CD4-positive, alpha-beta T cell treated with Interleukin-15 for 1 hour (primary cell): ENCODE measurements at places on chromosomes 12 and 14.

DNA sequence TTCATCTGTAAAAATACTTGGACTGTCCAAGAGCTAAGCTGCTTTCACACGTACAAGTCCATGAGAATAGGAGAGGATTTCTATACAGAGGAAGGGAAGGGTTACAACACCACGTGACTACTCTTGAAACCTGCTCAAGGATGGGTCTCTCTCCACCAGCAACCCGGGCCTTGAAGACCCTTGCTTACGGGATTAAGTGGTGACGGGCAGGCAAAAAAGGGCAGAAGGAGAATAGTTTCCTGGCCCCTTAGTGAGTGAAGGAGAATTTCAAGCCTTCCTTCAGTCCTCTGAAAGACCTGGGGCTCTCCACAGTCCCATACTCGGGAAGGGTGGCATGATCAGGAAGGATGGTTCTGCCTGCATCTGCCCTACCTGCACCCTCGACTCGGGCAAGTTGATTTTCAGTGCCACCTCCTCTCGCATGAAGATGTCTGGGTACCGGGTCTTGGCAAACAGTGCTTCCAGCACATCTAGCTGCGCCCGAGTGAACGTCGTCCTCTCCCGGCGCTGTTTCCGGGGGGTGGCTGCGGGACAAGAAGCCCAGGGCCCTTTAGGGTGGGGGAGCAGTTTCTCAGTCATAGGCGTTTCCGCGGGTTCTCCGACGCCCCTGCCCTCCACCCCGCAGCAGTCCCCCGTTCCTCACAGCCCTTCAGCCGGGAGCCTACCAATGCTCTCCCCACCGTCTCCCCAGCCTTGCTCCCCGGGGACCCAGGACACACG lies 6.3 kb downstream of the OTX2 start:
- no peak for DNase-seq

- DNase-seq, result no peak
Measured at GRCh38 chr14:29503903-29504302, 423.7 kb downstream of the PRKD1 start.

GRCh38 chr14:53367644-53368026 lies 214.5 kb upstream of the DDHD1 start:
- DNase-seq, result no peak

- DNase-seq, result no peak
Measured at GRCh38 chr14:54621686-54622085, 54.8 kb downstream of the SAMD4A start.

DNA sequence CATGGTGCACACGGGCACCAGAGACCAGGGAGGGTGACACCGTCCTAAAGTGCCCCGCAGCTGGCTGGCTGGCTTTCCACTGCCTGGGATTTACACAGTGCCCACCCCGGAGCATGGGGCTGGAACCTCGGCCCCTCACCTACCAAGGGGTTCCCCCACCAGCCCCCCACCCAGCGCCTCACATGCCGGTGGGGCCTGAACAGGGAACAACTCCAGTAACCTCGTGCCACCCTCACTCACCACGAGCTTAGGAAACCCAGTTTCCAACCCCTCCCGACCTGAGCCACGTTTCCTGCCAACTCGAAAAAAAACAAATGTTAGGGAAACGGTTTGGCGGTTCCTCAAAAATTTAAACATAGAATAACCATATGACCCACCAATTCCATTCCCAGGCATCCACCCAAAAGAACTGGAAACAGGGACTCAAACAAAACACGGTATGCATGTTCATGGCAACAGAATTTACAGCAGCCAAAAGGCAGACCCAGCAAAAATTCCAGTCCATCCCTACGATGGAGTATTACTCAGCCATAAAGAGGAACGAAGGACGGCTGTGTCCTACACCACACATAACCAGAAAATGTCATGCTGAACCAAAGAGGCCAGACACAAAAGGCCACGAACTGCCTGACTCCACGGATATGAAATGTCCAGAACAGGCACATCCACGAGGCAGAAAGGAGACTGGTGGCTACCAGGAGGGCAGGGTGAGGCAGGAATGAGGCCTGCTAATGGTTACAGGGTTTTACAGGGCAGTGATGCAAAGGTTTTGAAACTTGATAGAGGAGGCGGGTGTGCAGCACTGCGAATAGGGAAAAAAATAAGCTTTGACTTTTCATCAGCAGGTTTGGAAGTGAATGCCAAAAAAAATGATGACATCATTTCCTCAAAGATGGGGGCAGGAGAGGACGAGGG lies 68.9 kb downstream of the NCOR2 start:
- no peak for DNase-seq

DNA sequence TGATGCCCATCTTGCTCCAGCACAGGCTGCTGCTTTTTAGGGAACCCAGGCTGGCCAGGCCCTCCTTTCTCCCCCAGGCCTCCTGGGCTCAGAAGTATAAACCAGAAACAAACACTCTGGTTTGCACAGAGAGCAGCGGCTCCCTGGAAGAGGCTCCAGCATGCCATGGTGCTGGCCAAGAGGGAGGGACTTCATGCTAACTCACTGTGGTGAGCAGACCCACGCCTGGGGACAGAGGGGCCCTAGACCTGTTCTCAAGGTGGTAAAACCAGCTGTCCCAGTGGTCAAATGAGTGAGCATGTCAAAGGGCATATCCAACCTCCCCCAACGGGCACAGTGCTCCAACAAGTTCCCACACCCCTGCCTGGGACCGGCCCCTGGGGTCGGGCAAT lies 15.5 kb downstream of the BCL11B start:
- peak; percentile 13 for DNase-seq
